Chondrocyte (in vitro differentiated cells): ENCODE measurements at places on chromosomes 6 and 20.

GRCh38 chr6:164690702-164691500 lies 618.5 kb downstream of the C6orf118 start:
- no peak for DNase-seq

DNA sequence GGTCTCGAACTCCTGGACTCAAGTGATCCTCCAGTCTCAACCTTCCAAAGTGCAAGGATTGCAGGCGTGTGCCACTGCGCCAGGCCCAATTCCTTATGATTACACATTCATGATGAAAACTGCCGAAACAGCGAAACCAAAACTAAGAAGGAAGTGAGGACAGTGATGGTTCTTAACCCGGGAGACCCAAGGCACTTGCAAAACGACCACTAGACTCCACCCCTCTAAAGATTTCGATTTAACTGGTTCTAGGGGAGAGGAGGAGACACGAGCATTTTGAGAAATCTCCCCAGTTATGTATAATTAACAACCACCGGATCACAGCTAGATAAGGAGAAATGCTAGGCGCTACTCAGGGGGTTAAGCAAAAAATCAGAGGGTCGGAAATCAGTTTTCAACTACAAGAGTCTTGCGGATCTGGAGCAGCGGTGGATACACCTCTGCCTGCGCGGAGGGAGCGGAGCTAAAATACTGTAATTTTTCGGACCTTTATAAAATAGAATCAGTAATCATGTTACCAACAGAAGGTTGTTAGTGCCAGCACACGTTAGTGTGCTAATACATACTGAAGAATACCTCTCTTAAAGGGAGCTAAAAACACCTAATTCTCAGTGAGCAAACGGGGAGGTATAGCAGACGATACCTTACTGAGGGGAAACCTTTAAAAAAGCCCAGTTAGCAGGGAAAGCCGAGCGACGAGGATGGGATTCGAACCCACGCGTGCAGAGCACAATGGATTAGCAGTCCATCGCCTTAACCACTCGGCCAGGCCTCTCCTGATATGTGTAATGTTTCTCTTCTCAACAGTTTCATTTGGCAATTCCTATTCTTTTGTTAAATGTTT lies 60.0 kb upstream of the BTN3A2 start:
- no peak for DNase-seq

DNA sequence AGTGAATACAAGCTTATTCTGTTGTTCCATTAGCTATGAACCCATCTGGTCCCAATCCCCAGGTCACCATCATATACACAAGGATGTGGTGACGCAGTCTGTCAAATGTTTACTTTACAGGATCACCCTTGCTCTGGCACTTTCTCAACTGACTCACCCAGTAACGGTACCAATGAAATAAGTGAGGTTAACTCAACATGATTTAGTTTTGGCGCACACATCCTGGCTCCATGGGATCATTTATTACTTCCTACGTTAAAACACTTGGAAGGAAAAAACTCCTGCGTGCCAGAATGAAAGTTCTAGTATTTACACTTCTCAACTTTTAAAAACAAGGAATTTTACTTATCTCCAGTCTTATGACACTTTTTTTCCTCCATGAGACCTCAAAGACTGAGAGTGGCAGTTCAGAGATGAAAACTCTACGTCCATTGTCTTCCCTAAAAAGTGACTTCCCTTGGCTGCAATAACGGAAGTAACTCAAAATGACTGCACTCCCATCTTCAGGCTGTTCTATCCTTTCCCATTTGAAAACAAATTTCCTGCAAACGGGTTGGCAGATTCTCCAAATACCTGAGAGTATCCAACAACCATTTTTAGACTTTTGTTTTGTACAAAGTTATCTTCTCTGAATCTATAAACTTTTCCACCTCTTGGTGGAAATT lies 15.9 kb downstream of the AGPAT4 start:
- DNase-seq, result no peak

- DNase-seq, result no peak
Observed at GRCh38 chr6:23637296-23637695, 488.7 kb upstream of the NRSN1 start.

DNA sequence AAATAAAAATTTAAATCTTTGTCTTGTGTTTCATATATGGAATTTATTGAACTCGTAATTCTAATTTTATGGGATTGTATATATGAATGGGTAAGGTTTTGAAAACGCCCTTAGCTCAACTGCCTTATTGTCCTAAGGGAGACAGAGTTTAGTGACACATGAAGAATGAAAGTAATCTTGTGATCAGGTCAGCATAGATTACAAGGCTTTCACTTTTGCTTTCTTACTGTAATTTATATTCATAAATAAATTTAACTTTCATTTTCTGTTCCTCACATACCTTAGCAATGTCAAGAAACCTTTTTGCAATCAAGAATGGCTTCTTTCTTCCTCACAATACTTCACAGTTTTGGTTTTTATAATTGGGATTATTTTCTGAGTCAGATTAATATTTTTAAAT lies 14.4 kb downstream of the KPNA5 start:
- DNase-seq, result no peak

DNA sequence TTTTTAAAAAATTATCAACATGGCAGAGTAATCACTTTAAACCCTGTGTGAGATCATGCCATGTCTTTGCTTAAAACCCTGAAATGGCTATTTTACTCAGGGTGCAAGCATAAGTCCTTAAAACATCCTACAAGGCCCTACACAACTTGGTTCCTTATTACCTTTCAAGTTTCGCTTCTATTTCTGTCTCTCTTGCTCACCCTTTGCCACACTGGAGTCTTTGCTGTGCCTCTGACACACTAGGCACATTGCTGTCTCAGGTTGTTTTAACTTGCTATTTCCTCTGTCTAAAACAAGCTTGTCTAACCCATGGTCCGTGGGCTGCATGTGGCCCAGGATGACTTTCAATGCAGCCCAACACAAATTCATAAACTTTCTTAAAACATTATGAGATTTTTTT lies 55.6 kb downstream of the KIAA0408 start:
- no peak for DNase-seq

GRCh38 chr6:115356371-115356770 lies 704.3 kb downstream of the FRK start:
- DNase-seq, result no peak

GRCh38 chr6:64990652-64991304 lies 716.2 kb downstream of the EYS start:
- no peak for DNase-seq

GRCh38 chr6:160949531-160949930 lies 42.0 kb upstream of the MAP3K4 start:
- no peak for DNase-seq

- no peak for DNase-seq
Observed at GRCh38 chr6:12535586-12536314, 180.8 kb upstream of the PHACTR1 start.

- no peak for DNase-seq
Observed at GRCh38 chr6:143842461-143842901, 657 bp upstream of the LTV1 start.

GRCh38 chr6:95294043-95294442 lies 283.3 kb upstream of the MANEA start:
- DNase-seq, result no peak

DNA sequence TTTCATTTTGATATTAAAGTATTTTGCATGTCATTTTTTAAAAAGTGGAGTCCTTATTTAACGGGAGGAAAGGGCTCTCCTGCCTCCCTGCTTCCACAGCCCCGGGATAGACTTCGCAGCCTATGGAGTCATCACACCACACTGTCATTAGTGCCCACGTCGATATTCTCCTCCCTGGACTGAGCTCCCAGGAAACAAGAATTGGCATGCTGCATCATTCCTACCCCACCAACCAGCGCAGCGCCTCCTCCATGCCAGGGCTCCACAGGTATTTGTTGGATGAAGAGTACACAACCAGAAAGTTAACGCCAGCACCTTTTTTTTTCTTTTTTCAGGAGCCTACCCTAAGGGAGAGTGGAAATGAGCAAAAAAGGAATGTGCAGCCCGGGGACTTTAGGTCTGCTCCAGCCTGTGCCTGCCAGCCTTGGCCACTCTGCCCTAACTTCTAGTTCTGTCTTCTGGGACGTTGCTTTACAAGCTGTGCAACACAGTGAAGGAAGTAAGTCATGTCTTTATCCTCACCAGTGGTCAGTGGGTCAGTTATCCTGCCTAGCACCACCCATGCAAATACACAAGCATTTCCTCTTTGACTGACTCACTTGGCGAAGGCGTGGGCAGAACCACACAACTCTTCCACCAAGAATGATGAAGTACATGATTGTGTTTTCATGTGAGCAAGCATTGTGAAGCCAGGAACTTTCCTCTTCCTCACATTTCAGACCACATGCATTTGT lies 180.7 kb upstream of the UST start:
- no peak for DNase-seq
